ENCODE measurements at places on chromosomes 1 and 21.

- DNase-seq, result no peak
Observed at GRCh38 chr1:53608071-53608470, 130.9 kb downstream of the GLIS1 start.

GRCh38 chr1:228754646-228755268 lies 19.5 kb downstream of the RHOU start:
- DNase-seq, result no peak

DNA sequence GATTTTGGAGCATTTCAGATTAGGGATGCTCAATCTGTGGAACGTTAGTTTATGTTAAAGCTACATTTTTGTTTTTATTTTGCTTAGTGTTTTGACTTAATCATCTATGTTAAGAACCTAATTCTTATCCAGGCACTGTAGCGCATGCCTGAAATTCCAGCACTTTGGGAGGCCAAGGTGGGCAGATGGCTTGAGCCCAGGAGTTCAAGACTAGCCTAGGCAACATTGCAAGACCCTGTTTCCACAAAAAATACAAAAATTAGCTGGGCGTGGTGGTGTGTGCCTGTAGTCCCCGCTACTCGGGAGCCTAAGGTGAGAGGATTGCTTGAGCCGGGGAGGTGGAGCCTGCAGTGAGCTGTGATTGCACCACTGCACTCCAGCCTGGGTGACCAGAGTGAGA lies 23.4 kb downstream of the FNBP1L start:
- DNase-seq, result no peak

DNA sequence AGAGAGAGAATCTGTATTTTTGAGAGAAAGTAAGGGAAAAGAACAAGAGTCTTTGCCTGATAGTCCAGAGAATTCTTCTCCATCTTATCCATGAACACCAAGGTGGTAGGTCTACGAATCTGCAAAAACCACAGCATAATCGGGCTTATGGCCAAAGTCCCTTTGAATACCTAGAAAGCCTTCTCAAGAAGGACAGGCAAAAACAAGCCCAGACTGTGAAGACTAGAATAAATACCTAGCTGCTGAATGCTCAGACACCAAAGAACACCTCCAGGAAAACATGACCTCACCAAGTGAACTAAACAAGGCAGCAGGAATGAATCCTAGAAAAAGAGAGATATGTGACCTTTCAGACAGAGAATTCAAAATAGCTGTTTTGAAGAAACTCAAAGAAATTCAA lies 79.2 kb downstream of the HFM1 start:
- DNase-seq, result no peak
